ENCODE measurements at places on chromosomes 13 and 19.
A peak's percentile ranks its signal among the peaks of the same experiment; 100 is the strongest.

GRCh38 chr13:42762917-42763316 is 18.5 kb upstream of the FAM216B start:
- DNase-seq = no peak
- no peaks in the 10 kb centered on the region for H3K4me1 ChIP-seq
- no peak overlapping the region for H3K4me3 ChIP-seq
- H3K27me3 ChIP-seq = no peaks in the 10 kb centered on the region

- H3K36me3 ChIP-seq = no peaks in the 10 kb centered on the region
- no peak overlapping the region for H3K27ac ChIP-seq
- no peak overlapping the region for H3K4me3 ChIP-seq
- H3K4me1 ChIP-seq = no peaks in the 10 kb centered on the region
- H3K27me3 ChIP-seq = no peaks in the 10 kb centered on the region
Observed at GRCh38 chr19:18999896-19000620, 33.3 kb downstream of the SUGP2 start.

GRCh38 chr19:7870571-7871436 is 3.4 kb downstream of the PRR36 start:
- H3K4me1 ChIP-seq = no peaks in the 10 kb centered on the region
- H3K27ac ChIP-seq = no peak overlapping the region
- H3K36me3 ChIP-seq = no peaks in the 10 kb centered on the region
- H3K27me3 ChIP-seq = peaks cover 19% of the 10 kb centered on the region
- peak; percentile 52 for DNase-seq
- no peak overlapping the region for H3K4me3 ChIP-seq

DNA sequence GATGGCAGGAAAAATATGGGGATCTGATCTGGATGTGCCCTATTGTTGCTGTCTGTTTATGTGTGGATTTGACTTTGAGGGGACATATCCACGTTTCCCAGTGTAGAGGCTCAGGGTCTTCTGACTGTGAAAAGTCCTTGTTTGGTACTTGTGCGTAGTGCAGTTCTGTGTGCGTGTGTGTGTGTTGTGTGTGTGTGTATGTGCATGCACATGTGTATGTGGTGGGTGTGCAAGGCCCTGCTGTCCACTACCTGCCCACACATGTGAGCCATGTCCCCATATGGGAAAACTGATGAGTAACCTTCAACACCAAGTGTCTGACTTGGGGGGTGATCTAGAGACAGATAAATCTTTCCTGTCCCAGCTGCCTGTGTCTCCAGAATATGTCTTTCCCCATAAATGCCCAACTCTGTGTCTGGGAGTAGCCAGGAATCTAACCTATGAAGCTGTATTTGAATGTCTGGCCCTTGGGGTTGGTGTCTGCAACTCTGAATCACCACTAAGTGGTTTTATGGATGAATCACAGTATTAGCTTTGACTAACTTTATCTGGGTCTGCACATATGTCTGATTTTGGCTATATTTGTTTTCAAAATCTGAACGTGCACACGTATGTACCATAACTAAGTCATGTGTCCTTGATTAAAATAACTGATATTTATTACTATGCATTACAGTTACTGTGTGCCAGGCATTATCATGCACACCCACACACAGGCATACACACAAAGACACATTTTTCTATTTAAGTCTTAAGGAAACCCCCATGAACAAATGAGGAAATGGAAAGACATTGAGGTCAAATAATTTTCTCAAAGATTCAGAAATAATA is 17.4 kb downstream of the KLK2 start:
- no peaks in the 10 kb centered on the region for H3K27me3 ChIP-seq
- H3K4me3 ChIP-seq = no peak overlapping the region
- H3K27ac ChIP-seq = no peak overlapping the region
- H3K36me3 ChIP-seq = no peaks in the 10 kb centered on the region

- no peaks in the 10 kb centered on the region for H3K27me3 ChIP-seq
- H3K4me3 ChIP-seq = no peak overlapping the region
- no peaks in the 10 kb centered on the region for H3K4me1 ChIP-seq
- DNase-seq = no peak
- no peaks in the 10 kb centered on the region for H3K36me3 ChIP-seq
Observed at GRCh38 chr13:110008816-110009215, 222.4 kb upstream of the IRS2 start.

DNA sequence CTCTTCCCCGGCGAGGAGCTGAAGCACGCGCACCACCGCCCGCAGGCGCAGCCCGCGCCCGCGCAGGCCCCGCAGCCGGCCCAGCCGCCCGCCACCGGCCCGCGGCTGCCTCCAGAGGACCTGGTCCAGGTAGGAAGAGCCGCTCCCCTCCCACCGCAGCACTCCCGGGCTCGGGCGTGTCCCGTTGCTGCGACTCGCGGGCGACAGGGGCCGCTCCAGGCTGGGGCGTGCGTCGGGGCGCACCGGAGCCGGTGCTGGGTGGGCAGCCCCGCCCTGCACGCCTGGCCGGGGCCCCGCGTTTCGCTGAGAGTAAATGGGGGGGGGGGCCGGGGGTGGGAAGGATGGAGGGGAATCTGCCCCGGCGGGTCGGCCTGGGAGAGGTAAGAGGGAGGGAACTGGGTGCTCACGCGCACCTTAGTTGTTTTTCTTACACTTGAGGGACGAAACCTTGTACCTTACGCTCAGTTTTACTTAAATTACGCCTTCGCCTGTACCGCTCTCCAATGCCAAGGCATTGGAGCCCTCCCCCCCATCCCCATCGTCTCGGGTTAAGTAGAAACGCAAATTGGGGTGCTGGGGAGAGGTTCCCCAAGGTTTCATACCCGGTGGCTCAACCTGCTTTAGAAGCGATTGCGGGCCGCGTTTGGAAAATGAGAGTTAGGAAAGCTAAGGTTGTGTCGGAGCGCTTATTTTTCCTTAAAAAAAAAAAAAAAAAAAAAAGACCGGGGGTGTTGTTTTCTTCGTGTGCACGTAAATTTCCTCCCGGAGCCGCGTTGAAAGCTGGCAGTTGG is 850 bp downstream of the KLF5 start:
- H3K4me1 ChIP-seq = no peaks in the 10 kb centered on the region
- peak overlapping the region; percentile 89 for H3K4me3 ChIP-seq
- H3K27me3 ChIP-seq = peaks cover 13% of the 10 kb centered on the region
- DNase-seq = peak; percentile 18
- H3K27ac ChIP-seq = peak overlapping the region; percentile 56

DNA sequence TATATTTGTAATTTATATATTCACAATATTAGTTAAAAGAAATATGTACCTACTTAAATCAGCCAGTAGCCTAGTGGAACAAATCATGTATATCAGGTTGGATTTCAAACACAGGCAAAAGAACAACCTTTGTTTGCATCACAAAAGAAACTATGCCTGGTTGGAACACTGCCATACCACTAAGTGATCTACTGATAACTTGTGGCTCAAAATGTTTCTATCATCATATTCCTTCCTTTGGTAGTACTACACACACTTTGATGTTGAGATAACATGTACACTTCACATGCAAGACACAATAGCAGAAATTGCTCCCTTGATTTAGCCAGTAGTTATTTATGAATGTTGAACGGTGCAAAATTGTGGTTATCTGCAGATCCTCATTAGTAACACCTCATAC is 146.0 kb upstream of the GPC6 start:
- H3K27me3 ChIP-seq = no peaks in the 10 kb centered on the region
- H3K4me1 ChIP-seq = no peaks in the 10 kb centered on the region
- no peak overlapping the region for H3K4me3 ChIP-seq
- H3K36me3 ChIP-seq = no peaks in the 10 kb centered on the region

- no peaks in the 10 kb centered on the region for H3K36me3 ChIP-seq
- DNase-seq = no peak
- no peak overlapping the region for H3K4me3 ChIP-seq
- H3K27me3 ChIP-seq = no peaks in the 10 kb centered on the region
Observed at GRCh38 chr13:26561651-26562511, 4.4 kb downstream of the WASF3 start.

DNA sequence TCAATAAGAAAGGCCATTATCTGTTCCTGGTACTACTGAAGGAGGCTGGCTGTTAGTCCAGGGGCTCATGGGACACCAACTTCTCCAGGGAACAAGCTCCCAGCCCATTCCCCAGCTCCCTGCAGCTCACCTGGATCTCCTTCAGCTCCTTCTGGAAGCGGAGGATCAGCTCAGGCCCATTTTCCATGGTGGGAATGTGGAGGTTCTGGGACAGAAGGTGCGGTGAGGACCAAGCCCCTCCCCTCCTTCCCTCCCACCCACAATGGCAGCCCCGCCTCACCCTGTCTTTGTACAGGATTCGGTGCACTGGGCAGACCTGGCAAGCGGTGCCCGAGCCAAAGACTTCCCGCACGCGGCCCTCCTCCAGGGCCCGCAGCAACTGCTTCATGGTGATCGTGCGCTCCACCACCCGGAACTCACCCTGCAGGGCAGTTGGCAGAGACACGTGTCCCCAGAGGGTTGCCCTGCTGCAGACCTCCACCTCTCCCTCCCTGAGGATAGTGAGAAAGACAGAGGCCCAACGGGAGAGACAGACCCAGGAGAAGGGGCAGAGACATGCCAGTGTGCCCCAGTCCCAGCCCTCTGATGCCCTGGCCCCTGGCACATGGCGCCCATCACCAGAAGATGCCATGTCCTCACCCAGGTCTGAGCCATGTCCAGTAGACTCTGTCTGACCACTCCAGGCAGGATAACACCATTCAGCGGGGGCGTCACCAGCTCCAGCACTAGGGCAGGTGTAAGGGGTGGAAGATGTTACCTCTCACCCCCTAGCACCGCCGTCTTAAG is 14.3 kb downstream of the BCAT2 start:
- no peaks in the 10 kb centered on the region for H3K4me1 ChIP-seq
- no peaks in the 10 kb centered on the region for H3K27me3 ChIP-seq
- H3K27ac ChIP-seq = peak overlapping the region; percentile 96
- DNase-seq = peak; percentile 35

- no peaks in the 10 kb centered on the region for H3K27me3 ChIP-seq
- H3K36me3 ChIP-seq = no peaks in the 10 kb centered on the region
- H3K4me3 ChIP-seq = no peak overlapping the region
- no peak overlapping the region for H3K27ac ChIP-seq
- DNase-seq = no peak
Observed at GRCh38 chr13:67043901-67044300, 186.2 kb downstream of the PCDH9 start.

DNA sequence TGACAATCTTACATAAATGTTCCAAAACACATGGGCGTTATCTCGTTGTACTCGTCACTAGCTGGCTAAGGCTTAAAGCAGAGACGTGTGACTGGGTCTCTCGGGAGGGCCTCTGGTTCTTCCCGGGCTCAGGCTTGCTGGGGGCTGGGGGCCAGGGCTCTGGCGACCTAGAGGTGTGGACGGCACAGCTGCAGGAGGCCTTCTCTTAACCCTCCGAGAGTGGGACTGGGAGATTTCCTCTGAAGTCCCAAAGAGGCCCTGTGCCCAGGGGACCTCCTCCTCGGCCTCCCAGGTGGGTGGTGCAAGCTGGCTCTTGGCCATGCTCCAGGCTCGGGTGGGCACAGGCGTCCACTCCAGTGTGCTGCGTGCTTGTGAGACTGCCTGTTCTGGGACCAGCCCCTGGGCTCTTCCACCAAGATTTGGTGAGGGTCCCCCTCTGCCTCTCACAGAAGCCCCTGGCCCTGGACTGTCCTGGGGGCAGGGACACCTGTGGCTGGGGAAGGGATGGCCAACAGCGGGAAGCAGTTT is 2.2 kb downstream of the CAPS start:
- H3K36me3 ChIP-seq = no peaks in the 10 kb centered on the region
- no peak for DNase-seq
- H3K4me3 ChIP-seq = no peak overlapping the region

DNA sequence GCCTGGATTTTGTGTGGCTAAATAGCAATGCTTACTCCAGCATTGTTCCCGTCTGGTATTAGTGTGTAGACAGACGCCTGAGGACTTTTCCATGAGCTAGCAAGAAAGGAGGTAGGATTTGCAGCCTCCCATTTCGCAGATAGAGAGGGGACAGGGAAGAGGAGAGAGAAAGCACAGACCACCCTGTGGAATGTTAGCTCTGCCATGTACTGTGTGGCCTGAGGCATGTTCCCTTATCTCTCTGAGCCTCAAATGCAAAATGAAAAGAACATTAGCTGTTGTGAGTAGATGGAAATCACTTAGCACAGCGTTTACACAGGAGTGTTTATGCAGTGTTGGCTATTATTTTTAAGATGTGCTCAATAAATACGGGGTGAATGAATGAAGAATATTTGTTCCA is 45.5 kb downstream of the OLFM4 start:
- no peaks in the 10 kb centered on the region for H3K27me3 ChIP-seq
- no peaks in the 10 kb centered on the region for H3K4me1 ChIP-seq
- H3K36me3 ChIP-seq = no peaks in the 10 kb centered on the region
- H3K27ac ChIP-seq = no peak overlapping the region

DNA sequence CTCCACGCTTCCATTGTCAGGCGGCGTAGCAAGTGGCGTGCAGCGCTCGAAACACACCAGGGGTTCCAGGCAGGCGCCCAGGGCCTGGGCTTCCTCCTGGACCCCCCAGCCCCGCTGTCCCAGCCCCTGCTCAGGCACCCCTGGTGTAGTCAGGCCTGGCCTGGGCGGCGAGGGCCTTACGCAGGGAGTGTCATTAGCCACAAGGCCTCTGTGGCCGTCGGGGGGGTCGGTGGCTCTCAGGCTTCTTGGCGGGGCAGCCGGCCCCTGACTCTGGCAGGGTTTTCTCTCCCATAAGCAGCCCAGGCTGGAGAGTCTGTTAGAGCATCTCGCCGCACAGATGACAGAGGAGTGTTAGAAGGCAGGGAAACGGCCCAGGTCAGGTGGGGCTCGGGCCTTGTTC is 116.7 kb downstream of the KDM4B start:
- H3K4me1 ChIP-seq = no peaks in the 10 kb centered on the region
- H3K27ac ChIP-seq = no peak overlapping the region
- DNase-seq = no peak
- no peak overlapping the region for H3K4me3 ChIP-seq

GRCh38 chr13:93672996-93673395 is 446.4 kb downstream of the GPC6 start:
- H3K4me3 ChIP-seq = no peak overlapping the region
- no peaks in the 10 kb centered on the region for H3K27me3 ChIP-seq
- H3K36me3 ChIP-seq = no peaks in the 10 kb centered on the region

Measured in uterus (tissue), 4 donors.